ENCODE measurements at places on chromosomes 5 and 9.

GRCh38 chr5:73654171-73654811 is 28.3 kb downstream of the ARHGEF28 start:
- DNase-seq: no peak

- no peak for DNase-seq
Observed at GRCh38 chr5:65762234-65762633, 40.2 kb downstream of the NLN start.

DNA sequence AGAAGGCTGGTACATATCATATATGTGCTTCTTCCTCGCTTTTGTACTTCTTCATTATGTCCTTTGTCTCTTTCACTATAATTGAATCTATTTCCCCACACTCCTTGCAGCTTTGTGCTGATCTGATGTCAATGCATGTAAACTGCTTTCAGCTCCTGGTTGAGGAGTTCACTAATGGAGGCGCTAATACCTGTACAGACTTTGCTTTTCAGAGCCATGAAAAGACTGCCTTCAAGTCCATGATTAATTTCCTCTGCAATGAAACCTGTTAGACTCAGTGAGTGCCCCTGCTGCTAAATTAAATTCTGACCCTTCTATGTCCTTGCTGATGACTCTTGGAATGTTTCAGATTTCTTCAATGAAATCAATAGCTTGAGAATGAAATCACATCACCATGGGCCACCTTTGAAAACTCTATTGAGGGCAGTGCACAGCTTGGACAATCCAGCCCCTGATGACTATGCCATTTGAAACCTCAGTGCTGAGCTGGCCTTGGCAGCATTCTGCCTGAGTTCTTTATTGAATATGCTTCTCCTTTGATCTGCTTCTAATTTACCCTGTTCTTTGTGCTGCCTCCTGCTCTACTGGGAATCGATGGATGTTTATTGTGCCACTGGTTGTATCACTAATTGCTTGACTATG is 358.2 kb upstream of the DMAC1 start:
- no peak for DNase-seq

GRCh38 chr5:158261674-158262367 is 402.9 kb upstream of the CLINT1 start:
- DNase-seq: no peak

GRCh38 chr5:35789732-35790456 is 66.8 kb upstream of the IL7R start:
- no peak for DNase-seq

DNA sequence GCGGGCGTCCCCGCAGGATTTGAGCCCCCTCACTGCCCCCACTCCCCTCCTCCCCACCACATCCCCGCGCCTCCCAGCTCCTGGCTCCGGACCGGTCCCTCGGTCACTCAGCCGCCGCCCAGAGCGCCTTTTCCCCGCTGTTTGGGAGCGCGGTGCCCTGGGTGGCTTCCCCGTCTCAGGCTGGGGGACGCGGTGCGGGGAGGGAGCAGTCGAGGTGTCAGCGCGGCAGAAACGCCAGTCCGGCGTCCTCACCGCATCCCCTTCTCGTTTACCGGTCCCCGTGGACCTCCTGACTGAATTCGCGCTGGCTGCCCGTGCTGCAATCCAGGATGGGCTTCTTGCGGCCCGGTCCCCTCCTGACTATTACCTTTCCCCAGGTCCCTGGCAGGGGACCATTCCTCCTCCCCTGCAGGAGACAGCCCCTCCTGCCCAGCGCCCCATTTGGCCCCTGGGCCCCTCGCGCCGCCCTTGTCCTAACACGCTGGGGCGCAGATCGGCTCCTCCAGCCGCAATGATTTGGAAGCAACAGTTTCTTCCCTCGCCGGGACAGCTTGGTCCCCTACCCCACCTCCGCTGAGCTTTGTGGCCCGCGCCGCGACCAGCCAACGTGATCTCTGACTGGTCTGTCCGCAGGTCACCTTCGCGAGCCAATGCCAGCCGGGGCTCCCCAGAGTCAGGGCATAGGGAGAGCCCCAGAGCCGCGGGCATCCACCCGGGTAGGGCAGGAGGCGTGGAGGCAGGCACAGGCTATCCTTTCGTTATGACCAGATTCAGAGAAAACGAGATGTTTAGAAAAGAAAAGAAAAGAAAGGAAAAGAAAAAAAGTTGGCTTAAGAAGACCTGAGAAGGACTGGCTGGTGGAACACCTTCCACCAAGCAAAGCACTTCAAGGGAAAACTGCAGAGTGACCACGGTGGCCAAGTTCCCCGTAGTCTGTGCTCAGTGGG is 1.2 kb downstream of the ANKRD33B start:
- DNase-seq: no peak

GRCh38 chr9:90996154-90997065 is 194.8 kb downstream of the SYK start:
- no peak for DNase-seq

DNA sequence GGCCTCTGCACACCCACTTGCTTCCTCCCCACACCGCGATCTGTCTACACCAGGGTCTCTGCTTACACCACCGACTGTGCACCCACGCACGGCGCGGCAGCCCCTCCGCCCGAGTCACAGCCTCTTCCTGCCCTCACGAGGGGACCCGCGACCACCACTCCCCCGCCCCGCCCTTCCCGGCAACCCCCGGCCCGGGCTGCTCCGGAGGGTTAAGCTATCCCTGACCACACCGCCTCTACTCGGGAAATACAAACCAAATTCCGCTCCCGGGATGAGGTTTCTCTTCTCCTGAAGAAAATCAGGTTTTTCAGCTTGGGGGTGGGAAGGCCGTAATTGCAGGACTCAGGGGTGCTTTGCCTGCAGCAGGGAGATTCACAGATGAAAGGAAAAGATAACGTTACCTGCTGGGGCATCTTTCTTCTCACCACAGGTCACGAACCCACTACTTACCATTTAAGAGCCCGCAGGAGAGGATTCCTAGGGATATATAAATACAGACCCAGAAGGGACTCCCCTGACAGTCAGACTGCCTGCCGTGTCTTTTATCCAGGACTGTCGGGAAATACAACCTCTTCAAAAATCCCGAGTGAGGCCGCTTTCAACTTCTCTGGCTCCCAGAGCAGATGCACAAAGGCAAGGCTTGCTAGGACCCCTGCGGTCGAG is 63.5 kb downstream of the ROR2 start:
- no peak for DNase-seq

DNA sequence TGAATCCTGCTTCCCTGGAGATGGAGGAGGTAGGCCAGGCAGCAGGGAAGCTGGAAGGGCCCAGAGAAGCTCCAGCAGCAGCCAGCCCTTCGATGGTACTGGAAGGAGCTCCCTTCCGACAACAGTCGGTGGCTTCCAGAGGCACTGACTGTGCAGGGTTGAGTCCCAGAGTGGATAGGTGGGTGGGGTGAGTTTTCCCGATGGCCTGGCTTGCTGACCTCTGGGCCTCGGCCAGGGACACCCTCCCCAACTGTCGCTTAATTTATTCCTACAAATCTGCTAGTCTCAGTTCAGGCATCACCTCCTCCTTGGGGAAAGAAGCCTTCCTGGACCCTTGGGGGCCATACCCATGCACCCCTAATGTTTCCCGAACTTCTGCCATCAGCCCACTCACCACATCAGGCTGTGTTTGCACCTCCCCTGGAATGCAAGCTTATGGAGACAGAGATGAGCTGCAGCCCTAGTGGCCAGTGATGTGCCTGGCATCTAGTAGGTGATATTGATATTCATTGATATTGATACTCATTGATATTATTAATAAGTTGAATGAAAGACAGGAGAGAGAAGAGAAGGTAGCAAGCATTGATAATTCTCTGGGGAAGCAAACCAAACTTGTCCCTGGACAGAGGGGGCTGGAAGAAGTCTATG is 104.6 kb upstream of the BOD1 start:
- no peak for DNase-seq

DNA sequence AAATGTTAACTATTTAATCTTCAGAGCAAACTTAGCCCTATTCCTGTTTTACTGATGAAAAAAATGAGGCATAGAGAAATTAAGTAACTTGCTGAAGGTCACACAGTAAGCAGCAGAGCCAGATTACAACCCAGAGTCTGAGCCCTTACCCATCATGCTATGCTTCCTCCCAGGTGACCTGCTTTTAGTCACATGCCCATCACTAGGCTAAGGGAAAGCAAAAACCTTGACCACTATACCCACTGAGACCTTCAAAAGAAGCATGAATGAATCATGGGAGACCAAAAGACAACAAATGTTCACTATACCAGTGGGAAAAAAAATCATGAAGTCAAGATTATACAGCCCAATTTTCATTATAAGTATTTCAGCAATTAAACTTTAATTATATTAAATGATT is 5.3 kb upstream of the HAUS6 start:
- no peak for DNase-seq

Measured in non-pigmented ciliary epithelial cell (primary cell).